ENCODE measurements at places on chromosomes 11 and 22.

GRCh38 chr22:23784215-23784732 is 2.5 kb upstream of the SMARCB1 start:
- peak; percentile 59 for DNase-seq

- DNase-seq, result no peak
Measured at GRCh38 chr11:61034704-61035525, 63.4 kb downstream of the CD6 start.

DNA sequence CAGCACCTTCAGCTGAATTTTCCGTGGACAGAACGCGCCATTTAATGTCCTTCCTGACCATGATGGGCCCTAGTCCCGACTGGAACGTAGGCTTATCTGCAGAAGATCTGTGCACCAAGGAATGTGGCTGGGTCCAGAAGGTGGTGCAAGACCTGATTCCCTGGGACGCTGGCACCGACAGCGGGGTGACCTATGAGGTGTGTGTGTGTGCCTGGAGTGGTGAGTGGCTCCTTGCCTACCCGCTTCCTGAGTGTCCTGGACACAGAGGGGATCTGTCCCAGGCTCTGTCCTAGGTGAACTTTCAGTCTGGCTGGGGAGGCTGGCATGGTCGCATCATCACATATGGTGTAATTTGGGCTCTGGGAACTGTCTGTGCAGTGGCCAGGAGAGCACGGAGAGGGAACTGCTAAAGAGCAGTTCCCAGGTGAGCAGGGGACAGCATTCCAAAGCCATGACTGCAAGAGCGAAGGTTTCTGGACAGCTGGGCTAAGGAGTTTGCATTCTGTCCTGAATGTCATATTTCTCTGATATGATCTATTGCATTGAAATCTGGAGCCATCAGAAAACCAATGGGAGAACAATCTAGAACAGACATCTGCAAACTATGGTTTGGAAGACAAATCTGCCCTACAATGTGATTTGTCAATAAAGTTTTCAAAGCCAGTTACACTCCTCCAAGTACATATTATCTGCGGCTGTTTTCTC is 104.3 kb downstream of the RRAS2 start:
- no peak for DNase-seq

DNA sequence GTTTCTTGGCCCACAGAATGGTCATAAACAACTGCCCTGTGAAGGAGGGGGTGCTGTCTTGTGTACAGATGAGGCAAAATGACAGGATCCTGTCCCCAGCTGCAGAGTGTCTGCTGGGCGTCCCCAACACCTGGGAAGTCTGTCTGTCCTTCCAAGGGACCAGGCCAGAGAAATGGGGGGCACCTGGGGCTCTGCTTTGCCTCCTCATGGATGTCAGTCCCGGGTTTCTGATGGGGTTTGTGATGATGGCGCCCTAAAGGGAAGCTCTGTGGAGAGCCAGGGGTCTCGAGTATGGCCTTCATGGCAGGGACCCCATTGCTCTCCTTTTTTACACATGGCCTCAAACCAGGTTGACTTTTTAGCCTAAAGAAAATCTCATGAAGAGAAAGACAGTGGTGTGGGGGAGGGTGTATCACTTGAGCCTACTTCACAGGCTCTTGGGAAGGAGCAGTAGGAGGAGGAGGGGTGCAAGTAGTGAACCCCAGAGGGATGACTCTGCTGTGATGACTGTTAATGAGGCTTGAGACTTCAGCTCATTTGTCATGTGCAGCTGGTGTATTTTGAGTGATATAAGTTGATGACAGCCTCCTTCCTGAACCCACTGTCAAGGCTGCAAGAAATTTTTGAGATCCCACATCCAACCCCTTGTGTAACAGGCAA is 40.6 kb upstream of the TUB start:
- DNase-seq, result no peak

DNA sequence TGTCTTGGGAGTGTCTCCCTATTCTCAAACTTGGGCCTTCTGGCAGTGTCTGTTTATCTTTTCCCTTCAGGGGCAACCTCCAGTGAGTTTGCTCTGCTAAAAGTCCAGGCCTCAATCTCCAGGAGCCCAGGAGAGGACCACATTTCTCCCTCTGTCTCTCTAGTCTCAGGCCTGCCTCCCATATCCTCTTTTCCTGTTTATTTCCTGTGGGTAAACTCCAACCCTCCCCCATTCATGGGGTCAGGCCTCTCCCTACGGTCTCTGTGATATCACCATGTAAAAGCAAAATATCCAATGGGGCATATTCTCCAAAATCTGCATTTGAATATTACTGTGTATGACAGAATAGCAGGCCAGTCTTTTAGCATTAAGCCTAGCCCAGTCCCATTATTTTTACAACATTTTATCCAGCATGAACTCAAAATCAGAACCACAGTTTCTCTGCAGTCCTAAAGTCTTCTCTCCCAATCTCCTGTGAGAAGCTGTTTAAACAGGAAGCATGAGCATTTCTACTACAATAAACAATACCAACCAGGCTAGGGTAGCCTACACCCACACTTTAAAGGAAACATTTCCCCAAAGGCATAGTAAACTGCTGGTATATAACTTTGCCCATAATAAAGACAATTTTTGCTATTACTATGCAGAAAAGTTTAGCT is 18.0 kb upstream of the TMEM135 start:
- DNase-seq, result no peak

GRCh38 chr22:45678961-45679912 is 7.6 kb downstream of the ATXN10 start:
- DNase-seq, result peak; percentile 61

- DNase-seq, result no peak
Measured at GRCh38 chr11:56522008-56522407, 21.0 kb downstream of the OR5M11 start.

GRCh38 chr11:74476536-74476935 is 9.2 kb upstream of the KCNE3 start:
- no peak for DNase-seq

- DNase-seq, result peak; percentile 49
Measured at GRCh38 chr11:118608360-118609227, 1.2 kb downstream of the PHLDB1 start.

DNA sequence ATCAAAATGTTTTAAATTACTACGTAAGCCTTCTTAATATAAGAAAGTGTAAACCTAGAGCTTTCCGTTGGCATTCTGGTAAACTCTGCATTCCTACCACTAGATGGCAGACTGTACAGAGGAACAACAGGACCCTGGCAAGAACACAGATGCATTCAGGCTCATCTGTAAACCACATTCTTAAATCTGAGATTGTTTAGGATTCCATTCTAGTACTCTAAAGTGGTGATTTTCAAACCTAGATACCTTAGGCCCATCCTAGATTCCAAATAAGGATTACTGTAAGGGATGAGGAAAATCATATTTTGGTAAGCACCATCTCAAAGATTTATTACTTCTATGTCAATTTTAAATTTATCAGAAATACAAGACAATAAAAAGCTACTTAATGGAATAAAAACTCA is 26.9 kb downstream of the PICALM start:
- DNase-seq, result peak; percentile 85

DNA sequence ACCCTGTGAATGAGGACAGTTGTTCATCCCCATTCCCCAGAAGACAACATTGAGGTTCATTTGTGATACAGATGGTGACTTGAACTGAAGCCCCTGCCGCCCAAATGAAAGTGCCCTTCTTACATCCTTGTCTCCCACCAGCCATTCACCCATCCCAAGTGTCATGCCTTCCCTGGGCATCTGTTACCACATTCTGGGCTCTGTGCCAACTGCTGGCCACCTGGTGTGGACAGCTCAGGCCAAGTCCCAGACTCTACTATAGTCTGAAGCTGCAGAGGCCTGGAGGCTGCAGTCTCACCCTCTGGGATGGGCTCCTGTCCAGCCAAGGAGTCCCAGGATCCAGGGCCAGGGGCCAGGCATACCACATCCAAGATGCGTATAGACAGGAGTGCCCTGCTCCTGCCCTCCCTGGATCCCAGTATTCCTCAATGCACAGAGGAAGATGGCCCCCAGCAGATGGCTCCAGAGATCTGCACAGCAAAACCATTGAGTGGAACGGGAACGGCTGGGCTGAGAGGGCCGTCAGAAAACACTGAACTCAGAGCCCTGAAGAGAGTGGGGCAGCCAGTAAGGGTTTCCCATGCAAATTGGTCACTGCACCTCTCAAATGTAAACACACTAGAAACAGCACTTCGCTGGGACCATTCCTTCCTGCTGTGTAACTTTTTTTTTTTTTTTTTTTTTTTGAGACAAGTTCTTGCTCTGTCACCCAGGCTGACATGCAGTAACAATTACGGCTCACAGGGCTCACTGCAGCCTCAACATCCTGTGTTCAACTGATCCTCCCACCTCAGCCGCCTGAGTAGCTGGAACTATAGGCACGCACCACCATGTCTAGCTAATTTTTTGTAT is 22.8 kb downstream of the ARRB1 start:
- DNase-seq, result peak; percentile 94

Data from A172 (cell line).